ENCODE measurements at places on chromosomes 5 and 9. TPM values are rescaled to one million over a fixed set of nuclear protein-coding genes. Genes with fewer than 3 reads are reported as not detected.
A peak's percentile ranks its signal among the peaks of the same experiment; 100 is the strongest.

DNA sequence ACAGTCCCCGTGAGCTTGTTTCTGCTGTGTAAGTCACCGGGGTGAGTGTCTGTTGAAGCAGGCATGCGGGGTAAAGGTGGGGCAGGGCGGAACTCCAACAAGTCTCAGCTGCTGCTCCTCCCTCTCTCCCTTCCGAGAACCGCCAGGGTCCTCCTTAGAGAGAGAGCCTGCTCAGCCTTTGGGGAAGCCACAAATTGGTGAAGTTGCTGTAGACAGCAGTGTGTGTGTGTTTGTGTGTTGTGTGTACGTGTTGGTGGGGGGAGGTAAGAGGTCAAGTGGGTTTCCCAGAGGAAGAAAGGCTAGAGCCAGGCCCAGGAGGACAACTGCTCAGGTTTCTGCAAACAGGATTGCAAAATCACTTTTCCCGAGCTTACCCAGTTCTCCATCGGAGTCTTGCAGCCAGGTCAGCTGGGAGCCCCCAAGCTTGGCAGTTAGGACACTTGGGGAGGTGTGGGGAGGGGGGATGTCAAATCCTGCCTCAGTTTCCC is 38.9 kb upstream of the DAB2IP start:
- no peak for DNase-seq

GRCh38 chr5:14254686-14255085 is 111.5 kb downstream of the TRIO start:
- no peak for DNase-seq

DNA sequence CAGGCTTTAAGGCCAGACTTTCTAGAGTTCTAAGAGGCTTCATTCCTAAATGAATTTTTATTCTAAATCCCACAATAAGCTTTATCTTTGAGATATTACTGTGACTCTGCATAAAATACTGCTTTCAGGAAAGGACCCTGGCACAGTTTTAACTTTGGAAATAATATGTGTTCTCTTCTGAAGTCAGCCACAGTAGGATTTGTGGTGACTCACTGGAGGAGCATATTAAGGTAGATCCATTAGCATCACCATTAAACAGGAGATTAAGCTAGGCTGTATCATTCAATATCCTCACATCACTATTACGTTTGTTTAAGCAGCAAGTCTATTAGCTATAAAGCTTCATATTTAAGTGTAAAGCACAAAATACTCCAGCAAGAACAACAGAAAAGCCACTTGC is 186.1 kb upstream of the IZUMO3 start:
- DNase-seq: no peak

DNA sequence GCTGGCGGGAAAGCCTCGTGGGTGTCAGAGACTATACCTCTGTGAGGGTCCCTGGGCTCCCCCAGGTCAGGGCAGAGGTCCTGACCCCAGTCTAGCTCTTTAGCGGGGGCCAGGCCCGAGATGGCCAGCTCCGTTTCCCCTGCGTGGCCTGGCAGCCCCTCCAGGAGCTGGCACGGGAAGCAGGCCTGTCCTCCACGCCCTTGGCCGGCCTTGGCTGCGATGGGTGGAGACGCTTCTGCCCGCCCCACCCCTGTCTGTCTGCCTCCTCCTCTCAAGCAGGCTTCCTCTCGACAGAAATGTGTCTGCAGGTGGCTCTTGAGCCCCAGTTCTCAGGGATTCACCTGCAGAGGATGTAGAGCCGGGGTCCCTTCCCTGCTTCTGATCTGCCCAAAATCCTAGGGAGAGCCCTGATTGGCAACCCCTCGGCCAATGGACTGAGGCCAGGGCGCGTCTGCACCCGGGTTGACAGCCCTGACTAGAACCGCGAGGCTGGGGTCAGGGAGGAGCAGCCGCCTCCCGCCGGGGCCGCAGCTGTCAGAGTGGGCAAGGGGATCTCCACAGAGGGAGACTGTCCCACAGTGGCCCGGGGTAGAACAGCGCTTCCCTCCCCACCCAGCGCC is 2.6 kb upstream of the GRIN1 start:
- no peak for DNase-seq

GRCh38 chr5:142254431-142254830 is 70.4 kb downstream of the SPRY4 start:
- no peak for DNase-seq

DNA sequence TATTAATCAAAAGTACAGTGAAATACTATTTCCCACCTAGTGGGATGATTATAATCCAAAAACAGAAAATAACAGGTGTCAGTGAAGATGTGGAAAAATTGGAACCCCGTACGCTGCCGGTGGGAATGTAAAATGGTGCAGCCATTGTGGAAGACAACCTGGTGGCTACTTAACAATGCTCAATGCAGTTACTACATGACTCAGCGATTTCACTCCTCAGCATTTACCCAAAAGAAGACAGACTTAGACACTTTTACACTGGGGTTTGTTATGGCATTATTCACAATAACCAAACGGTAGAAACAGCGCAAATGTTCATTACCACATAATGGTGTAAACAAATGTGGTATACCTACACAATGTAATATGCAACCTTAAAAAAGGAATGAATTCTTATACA is 23.9 kb downstream of the SECISBP2 start:
- no peak for DNase-seq

DNA sequence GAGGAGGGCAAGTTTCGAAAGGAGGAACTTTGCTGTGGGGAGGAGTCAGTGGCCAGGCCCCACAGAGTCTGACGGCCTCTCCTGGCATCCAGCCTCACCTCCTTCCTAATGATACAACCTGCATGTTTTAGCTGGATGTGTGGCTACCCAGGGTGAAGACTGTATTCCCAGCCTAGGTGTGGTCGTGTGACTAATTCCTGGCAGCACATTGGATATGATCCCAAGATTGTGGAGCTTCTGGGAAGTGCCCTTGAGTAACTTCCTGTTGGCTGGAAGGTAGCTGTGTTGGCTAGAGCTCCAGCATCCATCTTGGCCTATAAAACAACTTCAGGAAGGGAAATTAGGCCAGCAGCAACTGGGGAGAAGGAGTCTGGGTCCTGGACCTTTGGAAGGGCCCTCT is 19.0 kb upstream of the LPCAT1 start:
- DNase-seq: no peak

DNA sequence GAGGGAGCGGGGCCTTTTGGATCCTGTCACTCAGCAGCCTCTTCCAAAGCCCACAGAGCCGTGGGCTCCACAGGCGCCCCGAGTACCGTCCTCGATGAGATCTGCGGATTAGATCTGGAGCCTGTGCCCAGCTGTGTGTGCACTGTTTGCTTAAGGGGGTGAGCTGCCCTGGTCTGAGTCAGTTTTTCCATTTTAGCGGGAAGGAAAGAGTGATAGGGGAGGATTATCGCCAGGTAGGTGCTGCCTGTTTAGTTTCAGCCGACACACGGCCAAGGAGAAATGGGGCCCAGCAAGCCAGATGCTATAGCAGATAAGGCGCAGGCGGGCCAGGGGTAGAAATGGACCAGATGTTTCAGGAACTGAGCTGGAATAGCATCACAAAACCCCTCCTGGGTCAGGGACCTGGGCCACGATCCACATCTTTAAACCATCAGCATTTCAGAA is 18.1 kb downstream of the COL5A1 start:
- DNase-seq: peak; percentile 10

DNA sequence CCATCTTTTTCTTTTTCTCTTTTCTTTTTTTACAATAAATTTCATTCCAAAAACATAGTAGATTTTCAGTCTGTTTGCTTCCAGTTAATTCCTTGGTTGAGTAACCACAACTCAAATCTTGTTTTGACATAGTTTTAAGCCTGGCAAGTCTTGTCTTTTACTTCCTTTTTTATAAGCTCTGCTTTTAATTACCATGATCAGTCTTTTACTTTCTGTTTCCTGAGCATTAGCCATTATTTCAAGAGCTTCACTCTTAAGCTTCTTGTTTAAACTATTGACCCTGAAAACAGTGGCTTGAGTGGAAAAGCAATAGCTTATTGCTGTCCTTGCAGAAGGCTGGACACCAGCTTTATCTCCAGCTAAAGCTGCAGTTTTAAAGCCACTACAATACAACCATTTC is 1363.3 kb downstream of the MAT2B start:
- DNase-seq: no peak

GRCh38 chr5:51599587-51599986 is 216.3 kb downstream of the ISL1 start:
- DNase-seq: no peak

GRCh38 chr9:77663754-77664153 is 15.6 kb upstream of the GNA14 start:
- DNase-seq: no peak

- no peak for DNase-seq
Observed at GRCh38 chr9:16171911-16172310, 619.1 kb downstream of the CCDC171 start.

DNA sequence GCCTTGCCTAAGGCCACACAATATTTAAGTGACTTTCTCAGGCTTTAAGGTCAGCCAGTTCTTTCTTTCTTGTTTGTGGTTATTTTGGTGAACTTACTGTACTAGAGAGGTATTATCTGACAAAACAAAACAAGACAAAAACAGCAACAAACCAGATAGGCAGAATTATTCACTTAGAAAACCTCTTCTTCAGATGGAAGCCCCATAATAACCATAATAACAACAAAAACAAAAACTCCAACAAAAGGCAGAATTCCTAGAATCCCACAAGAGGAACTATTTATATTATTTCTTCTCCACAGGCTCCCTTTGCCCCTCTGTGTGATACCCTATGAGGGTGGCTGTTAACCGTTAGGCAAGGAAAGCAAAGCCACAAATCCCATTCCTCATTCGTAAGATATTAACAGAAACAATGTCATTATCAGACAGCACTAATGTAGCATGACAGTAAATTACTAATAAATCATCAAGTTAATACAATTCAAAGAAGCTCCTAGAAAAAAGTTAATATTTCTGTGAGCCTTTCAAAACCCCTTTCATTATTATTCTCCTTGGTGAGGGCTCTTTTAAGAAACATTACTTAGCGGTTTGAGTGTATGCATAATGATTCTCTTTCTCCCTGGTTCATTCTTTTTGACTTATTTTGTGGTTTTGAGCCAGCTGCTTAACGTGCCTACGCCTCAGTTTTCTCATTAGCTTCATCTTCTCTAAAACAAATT is 274.9 kb downstream of the EFNA5 start:
- no peak for DNase-seq

- no peak for DNase-seq
Observed at GRCh38 chr5:107668154-107669095, 2.3 kb downstream of the EFNA5 start.

Gene NTRK2
- total RNA-seq: 3.8 TPM

Gene WDR31
- total RNA-seq: 12.4 TPM

DNA sequence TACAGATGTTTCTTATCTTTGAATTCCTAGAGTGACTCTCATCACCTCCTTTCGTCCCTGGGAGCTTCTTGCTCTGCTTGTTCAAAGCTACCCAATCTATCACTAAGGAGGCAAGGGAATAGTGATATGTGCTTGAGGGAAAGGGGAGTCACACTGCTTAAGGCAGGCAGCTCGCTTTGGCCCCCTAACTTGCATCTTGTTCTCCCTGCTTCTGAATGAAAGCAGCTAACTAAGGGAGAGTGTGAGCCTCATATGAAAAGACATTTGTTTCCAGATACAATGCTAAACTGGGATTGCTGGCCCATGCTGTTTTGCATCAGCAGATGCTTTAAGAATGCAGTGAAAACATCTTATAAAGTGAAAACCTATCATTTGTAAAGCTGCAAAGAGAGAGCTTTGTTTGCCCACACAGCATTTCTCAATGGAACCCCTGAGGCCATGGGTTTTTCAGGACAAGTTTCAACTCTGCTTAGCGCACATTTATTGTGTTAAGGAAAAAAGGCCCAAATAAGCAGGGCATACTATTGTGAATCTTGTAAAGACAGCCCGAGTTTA is 367.9 kb upstream of the ADAMTSL1 start:
- no peak for DNase-seq

Gene ZNF454
- 2.6 TPM for total RNA-seq

DNA sequence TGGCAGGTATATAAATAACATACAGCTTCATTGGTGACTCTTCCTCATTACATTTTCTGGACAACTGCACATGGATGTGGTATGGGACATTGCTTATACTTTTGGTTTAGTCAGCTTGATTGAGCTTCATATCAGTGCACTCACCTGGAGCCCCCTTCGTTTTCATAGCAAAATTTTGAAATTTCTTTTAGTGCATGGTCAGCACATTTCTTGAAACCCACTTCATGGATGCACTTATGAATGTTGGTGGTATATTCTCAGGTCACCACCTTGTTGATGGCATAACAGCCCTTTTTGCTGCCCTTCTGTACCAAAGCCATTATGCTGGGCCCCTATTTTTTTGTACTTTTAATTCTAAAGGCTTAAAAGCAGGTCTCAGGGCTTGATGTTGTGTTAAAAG is 16.7 kb upstream of the LRRC70 start:
- no peak for DNase-seq

Gene F2RL1
- total RNA-seq: 2.0 TPM

Gene ZNF462
- 29.2 TPM for total RNA-seq

GRCh38 chr9:137044502-137045177 is 1.3 kb downstream of the NPDC1 start:
- no peak for DNase-seq

- DNase-seq: no peak
Observed at GRCh38 chr9:8534828-8535227, 735.2 kb upstream of the DMAC1 start.

DNA sequence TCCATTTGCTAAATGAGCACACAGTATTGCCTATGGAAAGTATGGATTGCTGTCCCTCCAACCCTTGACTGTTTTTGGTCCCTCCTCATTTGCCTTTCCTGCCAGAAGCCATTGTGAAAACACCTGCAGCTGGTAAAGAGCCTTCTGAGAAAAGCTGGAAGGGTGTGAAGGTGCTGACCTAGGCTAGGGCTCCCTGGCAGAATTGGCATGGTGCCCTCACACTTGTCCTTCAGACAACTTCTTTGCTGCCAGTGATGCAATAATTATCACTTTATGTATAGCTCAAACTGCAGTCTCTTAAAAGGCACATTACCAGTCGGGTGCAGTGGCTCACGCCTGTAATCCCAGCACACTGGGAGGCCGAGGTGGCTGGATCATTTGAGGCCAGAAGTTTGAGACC is 4.2 kb downstream of the TXNDC15 start:
- no peak for DNase-seq

DNA sequence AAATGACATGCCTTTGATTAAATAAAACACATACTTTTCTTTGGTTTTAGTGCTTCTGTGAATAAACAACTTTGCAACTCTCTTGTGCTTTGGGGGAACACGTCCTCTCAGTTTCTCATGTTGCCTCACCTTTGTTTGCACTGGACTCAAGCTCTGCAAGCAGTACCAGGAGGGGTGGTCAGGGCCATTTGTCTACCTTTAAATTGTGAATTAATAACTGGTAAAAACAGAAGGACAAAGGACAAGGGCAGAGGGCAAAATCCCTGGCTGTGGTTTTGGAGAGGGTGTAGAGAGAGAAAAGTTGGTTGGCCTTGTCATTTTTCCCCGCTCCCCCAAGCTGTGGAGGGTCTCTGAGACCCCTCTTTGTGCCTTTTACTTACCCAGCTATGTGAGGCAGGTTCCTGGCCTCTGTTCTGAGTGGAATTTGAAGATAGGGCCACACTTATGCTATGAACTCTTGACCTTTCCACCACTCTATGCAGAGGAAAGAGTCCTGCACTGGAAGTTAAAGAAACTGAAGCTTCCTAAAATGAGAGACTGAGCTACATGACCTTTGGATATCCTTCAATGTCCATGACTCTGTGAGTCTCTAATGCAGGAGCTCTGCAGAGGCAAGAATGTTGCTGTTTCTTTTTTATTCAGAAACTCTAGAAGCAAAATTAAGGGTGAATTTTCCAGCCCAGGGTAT is 55.1 kb upstream of the MOCS2 start:
- DNase-seq: no peak

Gene NR6A1
- total RNA-seq: 1.0 TPM

GRCh38 chr5:33462456-33462855 is 21.7 kb downstream of the TARS1 start:
- DNase-seq: no peak
